ENCODE measurements at places on chromosomes 2 and 18. TPM values are rescaled to one million over a fixed set of nuclear protein-coding genes. Genes with fewer than 3 reads are reported as not detected.

Gene ACMSD
- 0.36 TPM for total RNA-seq

Gene CYP26B1
- total RNA-seq: 272 TPM

Gene ALK
- 3.7 TPM for total RNA-seq

Gene NGEF
- 13.7 TPM for total RNA-seq

Gene IL37
- total RNA-seq: not detected

Gene NEU4
- 0.71 TPM for total RNA-seq

Gene ALPG
- total RNA-seq: not detected

DNA sequence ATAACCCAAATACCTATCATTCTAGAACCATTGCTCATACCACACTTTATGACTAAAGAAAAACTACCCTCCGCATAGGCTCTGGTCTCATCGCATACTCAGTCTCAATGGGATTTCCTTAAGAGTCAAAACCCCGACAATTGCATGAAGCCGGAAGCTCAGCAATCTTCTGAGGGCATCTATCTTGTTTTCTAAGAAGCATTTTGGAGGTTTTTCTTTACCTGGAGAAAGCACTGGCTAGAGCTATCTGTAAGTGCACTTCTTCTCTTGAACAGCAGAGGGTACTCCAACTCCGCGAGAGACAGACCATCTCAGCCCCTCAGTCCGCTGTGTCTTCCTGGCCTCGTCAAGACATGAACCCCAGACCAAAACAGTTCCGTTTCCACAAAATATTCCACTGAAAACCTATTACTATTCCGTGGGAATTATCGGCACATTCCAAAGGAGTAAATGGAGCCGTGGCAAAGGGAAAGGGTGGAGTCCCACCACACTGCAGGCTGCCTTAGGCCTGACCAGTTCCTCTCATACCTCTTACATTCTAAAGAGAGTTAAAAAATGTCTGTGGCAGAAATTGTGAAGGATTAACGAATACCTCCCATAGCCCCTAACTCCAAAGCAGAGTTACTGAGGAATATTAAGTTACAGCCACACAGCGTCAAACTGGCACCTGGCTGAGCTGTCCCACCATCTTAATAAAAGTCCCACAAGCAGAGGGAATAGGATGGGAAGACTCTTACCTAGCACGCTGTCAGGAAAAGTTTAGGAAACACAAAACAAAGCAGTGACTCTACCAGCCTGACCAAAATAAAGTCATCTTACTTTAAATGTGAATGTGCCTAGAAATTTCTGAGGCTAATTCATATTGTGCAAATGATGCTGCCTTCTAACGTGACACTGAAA lies 325.6 kb upstream of the VRK2 start:
- ATAC-seq: peak; percentile 98

- ATAC-seq: no peak
These were observed 700.0 kb upstream of the NXPH2 start for GRCh38 chr2:139480161-139480650.

- no peak for ATAC-seq
These were observed 226.9 kb upstream of the DTNA start for GRCh38 chr18:34483198-34483597.

DNA sequence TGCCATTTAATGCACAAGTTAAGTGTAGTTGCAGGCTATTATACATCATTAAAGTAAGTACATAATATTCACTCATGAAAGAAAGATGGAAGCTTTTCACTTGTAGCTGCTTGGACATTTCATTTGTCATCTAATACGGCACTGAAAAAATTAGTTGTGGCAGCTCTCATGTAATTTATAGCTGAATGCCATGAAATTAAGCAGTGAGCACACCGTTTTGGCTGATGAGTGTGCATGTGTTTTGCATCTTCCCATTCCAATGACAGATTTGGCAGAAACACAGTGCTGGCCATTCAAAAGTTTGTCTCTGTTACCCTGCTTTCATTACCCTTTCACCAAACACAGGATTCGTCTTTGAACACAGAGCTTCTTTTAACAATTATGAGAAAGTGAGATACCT lies 174.0 kb downstream of the PTGR3 start:
- ATAC-seq: no peak

DNA sequence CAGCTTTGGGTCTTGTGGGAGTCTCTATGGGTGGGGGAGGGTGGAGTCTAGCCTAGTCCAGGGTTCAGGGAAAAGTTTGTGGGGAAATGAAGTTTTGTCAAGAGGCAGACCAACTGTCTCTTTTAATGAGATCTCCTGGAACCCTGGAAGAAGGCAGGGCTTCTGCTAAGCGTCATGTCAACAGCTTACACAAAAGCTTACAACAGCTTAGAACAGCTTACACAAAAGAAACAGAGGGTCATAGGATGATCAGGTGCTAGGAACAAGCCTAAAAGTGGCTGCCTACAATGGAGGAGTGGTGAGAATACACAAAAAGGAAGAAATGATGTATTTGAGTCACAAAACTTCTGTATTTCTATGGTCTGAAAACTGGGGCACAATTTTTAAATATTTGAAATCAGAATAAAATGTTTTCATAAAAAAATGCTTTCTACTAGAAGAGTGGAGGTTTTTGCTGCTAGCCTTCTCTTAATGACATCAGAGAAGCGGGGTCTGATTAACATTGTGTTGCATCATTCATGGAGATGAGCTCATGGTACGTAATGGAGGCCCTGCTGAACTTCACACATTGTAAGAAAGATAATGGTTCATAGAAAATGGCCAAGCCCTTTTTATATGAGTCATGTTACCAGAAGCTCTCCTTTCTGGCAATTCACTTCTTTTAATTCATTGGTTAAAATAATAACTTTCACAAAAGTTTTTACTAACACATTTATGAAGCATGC lies 351.0 kb downstream of the PIK3C3 start:
- ATAC-seq: peak; percentile 39

DNA sequence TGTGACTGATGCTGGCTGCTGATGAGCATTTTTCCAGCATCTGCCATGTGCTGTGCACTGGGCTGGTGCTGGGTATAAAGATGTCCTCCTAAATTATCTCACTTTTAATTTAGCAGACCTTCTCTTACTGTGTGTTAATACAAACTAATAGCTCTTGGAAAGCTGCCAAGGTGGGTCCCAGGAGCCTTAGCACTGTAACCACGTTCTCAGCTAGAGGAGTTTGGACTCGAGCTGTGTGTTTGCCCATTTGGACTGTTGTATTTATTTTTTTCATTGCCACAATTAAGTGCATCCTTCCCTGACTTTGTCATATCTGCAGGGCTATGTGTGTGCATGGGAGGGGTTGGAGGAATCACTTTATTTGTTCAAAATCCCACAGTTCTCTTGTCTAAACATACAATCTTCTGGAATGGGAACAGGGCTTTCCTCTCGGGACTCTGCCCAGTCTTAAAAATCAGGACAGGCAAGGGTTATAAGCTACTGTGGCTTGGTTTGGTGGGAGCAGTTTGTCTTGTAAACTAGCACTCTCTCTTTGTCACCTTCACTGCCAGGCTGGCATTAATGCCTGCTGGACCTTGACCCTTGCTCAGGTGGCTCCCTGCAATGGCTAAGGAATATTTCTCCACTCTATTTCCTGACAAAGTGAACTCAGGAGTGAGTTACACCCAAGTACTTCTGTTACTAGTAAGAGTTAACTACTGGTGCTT lies 129.7 kb upstream of the MGAT5 start:
- no peak for ATAC-seq

DNA sequence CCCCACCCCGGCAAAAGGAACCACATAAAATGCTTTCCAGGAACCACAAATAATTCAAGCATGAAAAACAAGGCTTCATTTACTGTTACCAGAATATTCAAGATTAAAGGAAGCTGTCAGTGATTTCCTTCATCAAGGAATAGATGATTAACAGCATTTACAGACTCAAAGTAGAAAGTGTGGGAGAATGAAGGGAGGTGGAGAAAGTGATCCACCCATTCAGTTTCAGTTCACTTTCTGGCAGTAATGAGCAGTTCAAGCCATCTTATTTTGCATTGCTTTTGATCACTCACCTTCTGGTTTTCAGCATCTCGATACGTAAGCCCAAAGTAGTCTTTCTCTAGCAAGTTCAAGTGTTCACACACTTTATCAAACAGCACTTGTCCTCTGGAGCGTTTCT lies 99.0 kb downstream of the EPB41L3 start:
- no peak for ATAC-seq

DNA sequence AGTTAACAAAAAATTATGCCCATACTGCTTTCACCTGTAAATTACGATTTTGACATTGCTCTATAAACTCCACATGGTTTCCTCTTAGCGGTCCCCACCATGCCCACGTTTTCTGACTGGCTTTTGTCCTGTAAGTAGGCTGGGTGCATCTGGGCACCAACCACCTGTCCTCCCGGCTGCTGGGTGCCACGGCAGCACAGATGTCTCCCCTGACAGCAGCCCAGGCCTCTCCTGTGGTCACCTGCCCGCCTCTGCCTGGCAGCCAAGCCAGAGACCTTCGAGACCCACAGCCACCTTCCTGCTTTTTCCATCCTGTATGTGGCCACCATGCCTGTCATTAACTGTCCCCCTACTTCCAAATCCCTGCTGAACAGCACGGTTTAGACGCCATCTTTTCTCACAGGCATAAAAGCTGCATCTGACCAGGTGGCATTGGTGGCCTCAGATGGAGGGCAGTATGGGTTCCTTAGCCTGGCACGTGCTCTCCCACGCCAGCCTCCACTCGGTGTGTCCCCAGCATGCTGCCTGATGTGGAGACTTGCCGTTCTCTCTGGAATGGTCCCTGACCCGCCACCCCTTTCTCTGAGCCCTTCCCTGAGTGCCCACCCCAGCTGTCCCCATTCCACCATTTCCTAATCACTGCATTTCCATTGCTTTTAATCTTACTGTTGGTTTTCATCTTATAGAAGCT lies 18.9 kb downstream of the SNORC start:
- ATAC-seq: no peak

- no peak for ATAC-seq
These were observed 12.2 kb downstream of the LPIN1 start for GRCh38 chr2:11758647-11759046.

DNA sequence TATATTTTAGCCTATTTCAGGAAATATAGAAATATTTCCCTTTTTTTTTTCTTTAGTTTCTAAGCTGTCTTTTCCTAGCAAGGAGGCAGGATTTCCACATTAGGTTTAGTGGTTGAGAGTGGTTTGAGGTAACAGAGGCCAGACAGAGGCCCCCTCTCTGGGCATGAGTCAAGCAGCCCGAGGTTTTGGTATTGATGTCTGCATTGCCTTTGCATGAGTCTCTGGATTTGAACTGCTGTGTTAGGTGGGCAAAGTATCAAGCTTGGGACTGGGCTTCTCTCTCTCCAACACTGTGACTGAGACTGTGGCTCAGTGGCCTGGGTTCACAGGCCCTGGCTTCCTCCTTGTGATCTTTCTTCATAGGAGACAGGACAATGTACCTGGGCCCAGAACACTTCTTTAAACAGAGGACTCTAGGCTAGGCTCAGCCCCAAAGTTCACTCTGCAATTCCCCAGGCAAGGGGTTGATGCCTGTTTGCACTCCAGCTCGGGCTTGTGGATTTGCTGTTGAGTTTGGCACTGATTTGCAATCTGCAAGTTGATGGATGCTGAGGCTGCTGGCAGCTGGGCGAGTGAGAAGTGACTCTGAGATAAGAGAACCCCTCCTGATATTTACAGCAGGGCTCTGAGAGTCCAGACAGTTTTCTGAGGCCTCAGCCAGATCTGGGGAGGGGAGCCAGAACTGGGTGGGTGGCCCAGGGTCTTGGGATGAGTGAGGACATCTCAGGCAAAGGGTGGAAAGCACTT lies 271.2 kb downstream of the EN1 start:
- ATAC-seq: no peak

DNA sequence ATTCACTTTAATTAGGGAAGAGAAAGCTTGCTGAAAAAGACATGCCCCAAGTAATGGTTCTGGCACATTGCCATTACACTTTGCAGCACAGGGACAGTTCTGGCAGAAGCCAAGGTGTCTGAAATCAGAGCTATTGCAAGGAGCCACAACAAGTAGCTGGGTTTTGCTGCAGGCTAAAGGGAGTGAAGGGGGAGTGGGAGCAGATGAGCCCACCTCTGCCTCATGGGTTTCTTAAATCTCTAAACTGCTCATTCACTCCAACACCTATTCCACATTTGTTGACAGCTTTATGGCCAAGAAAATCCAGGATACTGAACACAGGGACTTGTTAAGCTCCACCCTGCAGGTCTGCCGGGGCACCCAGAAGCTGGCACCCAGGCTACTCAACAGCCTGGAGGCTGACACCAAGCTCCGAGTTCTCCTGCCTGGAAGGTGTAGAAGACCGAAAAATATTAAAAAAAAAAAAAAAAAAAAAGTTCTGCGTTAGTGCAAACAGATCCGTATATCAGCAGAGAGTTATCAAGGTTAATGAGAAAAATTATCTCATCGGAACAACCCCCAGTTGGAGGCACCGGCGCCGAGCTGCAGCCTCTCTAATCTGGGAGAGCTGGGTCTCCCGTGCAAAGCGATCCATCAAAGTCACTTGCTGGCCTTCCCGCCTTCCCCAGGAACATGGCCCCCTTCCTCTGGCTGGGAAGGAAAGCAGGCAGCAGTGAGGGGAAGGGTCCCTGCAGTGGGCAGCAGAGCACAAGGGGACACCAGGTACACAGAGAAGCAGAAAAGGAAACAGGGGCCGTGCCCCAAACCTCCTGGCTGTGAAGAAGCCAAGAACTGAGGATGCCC lies 123.7 kb downstream of the HNMT start:
- ATAC-seq: no peak

- peak; percentile 39 for ATAC-seq
These were observed 164.9 kb upstream of the SALL3 start for GRCh38 chr18:78814766-78815165.

DNA sequence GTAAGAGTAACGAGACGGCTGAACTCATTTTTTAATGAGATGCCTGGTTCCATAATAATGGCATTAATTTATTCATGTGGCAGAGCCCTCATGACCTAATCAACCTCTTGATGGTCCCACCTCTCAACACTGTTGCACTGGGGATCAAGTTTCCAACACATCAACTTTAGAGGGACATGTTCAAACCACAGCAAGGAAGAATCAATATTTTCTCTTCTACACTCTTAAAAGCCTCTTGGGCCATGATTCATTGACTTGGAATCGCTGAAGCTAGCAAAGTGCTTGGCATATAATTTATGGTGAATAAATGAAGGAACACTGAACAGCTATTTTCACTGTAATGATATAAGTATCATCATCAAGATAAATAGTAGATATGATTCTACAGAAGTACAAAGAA lies 333.0 kb downstream of the TNS1 start:
- ATAC-seq: no peak

DNA sequence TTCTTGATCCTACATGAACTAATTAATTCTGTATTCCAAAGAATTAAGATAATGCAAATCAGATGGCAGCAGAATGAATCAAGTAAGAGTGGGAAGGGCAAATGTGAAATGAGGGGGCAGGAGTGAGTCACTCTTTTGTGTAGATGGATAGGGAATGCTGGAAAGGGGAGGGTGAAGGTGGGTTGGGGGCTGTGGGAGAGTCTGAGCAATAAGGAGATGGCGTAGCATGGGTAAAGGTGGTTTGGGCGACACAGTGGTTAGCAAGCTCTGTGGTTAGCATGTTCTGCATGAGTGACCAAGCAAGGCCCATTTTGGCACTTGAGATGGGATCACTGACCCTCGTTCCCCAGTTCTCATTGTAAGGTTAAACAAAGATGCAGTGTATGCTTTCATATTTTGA lies 20.4 kb downstream of the GPD2 start:
- no peak for ATAC-seq

GRCh38 chr2:68104111-68104835 lies 41.5 kb upstream of the C1D start:
- ATAC-seq: no peak

GRCh38 chr2:221370076-221370856 lies 201.8 kb downstream of the EPHA4 start:
- ATAC-seq: no peak
